Kidney tubule cell (primary cell): ENCODE measurements at places on chromosomes 13 and 19.

DNA sequence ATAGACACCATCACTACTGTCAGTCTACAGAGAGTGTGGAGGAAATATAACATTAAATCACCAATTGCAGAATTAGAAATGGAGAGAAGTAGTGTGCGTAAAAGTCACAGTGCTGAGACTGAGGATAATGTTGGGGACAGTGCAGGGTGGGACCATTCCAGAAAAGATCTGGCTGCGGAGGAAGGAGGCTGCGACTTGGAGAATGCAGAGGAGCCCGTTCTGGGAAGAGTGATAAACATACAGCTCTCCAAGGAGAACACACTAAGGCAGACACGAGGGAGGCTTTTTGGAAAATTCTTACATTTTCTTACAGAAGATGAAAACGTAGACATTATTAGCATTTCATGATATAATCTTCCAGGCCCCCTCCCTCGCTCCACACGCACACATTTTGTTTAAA is 337.8 kb downstream of the IRS2 start:
- no peak for DNase-seq

- no peak for DNase-seq
These were observed 3.9 kb upstream of the KLK15 start for GRCh38 chr19:50837300-50837699.

DNA sequence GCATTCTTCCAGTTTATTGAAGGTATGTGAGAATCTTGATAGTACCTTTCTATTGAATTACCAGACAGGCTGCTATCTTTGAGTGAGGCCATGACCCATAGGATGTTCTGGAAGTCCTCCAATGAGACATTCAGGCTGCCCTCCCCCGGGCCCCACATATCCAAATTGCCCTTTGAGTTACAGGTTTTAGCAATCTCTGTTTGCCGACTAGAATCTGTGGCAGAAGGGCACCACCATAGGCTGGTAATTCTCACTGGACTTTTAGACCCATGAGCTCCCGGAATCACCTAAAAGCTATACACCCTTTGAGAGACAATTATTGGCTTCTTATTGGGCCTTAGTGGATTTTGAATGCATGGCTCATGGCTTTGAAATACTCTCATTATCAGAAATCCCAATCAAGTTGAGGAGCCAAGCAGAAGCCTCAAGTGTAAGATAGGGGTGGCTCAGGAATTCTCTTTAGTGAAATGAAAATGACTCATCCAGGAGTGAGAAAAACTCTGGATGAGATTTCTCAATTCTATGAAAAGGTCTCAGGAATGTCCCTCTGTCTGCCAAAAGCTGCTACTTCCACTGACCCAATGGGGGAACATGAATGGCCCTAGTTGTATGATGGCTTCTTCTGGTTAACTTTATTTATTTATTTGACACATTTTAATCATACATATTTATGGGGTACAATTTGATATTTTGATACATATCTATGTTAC is 172.1 kb upstream of the CSNK1A1L start:
- DNase-seq, result no peak

DNA sequence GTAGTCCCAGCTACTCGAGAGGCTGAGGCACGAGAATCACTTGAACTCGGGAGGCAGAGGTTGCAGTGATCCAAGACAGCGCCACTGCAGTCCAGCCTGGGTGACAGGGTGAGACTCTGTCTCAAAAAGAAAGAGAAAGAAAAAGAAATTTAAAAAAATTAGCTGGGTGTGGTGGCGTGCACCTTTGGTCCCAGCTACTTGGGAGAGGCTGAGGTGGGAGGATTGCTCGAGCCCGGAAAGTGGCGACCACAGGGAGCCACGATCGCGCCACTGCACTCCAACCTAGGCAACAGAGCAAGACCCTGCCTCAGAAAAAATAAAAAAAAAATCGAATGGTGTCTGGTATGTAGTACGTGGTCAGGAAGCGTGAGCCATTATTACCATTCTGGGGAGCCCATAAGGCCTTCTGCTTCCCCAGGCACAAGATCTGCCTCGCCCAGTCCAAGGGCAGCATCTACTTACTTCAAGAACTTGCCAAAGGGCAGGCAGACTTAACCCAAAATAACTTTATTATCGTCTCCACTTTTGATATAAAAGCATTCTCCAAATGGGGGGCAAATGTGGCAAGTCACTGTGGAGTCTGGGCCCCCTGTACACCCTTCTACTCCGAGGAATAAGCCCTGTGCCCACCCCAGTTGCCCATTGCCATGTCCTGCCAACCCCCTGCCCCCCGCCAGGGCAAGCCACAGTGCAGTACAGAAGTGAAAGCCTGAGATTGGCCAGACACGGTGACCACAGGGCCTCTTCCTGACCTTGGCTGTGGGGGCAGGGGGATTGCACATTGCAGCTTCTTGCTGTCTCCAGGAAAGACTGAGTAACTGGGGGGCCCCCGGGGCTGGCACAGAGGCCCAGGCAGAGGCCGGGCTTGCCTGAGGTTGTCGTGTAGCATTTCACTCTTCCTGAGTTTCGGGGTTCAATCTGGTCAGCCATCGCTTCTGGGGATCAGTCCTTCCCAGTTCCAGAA is 12.6 kb downstream of the CCL25 start:
- DNase-seq, result no peak

DNA sequence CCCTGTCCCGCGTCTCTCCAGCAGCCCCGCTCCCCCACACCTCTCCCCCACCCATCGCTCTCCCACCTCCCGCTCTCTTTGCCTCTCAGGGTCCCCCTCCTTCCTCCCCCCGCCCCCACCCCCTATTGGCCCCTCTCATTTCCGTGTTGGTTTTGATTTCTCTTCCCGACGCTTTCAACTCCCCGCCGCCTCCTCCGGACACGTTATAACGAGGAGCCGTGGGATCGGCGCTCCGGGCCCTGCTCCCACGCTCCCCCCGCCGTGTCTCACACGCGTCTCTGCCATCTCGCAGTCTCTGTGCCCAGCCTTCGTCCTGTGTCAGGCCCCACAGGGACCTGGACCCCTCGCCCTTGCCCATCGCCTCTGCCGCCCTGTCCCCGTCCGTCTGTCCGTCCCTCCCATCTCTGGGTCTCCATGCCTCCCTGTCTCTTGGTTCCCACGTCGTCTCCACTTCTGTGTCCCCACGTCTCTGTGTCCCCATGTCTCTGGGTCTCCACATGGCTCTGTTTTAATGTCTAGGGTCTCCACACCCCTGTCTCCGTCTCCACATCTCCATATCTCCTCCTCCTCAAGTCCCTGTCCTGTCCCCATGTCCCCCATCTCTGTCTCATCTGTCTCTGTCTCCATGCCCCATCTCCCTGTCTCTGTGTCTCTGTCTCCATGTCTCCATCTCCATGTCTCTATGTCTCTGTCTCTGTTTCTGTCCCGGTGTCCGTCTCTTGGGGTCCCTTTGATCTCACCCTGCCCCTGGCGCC is 13.1 kb downstream of the ERFL start:
- no peak for DNase-seq

- DNase-seq, result no peak
These were observed 737.5 kb upstream of the SLITRK5 start for GRCh38 chr13:86933676-86934075.
